ENCODE measurements at places on chromosomes 3 and 15.

- no peak for DNase-seq
Measured at GRCh38 chr3:196225763-196226364, 9.5 kb downstream of the SLC51A start.

DNA sequence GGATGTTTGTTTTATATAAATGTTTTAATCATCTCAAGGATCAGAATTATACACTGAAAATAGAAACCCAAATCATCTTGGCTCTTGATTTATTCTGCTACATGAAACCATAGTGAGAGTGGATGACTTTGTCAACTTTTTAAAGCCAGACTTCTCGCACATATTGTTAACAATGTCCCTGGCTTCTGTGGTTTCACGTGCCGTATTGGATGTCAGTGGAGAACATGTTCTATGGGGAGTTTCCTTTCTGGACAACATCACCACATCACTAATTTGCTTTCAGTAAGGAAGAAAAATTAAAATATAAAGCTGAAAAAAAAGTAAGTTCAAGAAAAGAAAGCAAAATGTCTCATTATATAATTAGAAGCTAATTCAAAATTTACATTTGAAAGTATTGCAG lies 297.1 kb upstream of the MME start:
- DNase-seq, result no peak

- DNase-seq, result no peak
Measured at GRCh38 chr3:151037746-151038477, 47.6 kb upstream of the MED12L start.

DNA sequence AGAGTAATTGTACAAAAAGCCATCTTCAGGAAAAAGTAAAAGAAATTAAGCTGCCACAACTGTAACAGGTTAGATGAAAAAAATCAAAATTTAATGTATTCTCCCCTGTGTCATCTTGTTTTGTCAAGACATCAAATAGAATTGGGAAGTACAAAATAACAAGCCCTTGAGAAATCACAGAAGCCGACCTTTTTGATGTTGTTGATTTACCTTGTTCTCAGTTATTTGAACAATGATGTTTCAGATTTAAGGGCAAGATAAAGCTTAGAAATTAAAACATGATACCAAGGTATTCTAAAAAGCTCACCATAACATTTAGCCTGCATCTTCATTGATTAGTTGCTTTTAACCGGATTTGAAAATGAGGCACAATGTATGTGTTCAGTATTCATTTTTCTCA lies 523.0 kb downstream of the FOXP1 start:
- DNase-seq, result no peak

DNA sequence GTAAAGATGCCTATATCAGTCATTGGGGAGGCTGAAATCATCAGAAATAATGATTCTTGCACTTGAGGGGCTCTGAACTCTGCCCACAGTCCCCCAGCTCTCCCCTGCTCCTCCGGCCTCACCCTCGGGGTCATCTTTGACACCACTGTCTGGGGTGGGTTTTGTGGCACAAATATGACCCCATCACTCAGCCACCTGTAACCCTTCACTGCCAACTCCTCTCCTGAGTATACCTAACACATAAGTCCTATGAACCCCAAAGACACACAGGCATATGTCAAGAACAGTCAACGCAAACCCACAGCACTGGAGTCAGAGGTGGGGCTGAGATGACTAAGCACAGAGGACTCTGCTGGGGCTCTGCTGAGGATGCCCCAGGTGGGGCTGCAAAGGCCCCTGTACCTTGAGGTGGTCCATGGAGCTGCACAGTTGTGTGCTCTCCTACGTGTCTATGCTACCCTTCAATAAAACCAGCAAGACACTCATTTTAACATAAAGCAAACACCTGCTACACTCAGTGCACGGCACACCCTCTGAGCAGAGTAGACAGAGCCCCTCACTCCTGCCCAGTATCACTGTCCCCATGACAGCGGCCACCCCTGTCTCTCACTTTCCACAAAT lies 29.9 kb downstream of the SLC41A3 start:
- DNase-seq, result no peak

DNA sequence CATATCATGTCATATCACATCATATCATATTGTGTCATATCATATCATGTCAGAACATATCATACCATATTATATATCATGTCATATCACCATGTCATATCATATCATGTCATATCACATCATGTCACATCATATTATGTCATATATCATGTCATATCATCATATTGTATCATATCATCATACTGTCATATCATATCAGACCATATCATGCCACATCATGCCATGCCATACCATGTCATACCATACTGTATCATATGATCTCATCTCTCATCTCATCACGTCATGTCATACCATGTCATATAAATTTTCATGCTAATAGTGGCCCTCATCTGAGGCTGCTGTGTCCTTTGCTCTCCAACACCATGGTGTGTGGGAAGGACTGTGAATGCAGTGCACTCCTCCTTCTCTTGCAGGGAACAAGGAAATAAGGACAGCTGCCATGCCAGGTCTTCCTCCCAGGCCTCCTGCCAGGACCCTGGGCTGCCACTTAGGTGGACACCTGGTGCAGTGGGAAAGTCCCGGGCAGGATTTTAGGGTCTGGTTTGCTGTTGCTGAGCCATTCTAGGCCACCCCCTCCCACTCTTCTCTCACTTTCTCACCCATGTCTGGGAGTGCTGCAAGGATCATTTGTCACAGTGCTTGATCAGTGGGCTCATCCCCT lies 72.4 kb upstream of the TRPM1 start:
- no peak for DNase-seq

DNA sequence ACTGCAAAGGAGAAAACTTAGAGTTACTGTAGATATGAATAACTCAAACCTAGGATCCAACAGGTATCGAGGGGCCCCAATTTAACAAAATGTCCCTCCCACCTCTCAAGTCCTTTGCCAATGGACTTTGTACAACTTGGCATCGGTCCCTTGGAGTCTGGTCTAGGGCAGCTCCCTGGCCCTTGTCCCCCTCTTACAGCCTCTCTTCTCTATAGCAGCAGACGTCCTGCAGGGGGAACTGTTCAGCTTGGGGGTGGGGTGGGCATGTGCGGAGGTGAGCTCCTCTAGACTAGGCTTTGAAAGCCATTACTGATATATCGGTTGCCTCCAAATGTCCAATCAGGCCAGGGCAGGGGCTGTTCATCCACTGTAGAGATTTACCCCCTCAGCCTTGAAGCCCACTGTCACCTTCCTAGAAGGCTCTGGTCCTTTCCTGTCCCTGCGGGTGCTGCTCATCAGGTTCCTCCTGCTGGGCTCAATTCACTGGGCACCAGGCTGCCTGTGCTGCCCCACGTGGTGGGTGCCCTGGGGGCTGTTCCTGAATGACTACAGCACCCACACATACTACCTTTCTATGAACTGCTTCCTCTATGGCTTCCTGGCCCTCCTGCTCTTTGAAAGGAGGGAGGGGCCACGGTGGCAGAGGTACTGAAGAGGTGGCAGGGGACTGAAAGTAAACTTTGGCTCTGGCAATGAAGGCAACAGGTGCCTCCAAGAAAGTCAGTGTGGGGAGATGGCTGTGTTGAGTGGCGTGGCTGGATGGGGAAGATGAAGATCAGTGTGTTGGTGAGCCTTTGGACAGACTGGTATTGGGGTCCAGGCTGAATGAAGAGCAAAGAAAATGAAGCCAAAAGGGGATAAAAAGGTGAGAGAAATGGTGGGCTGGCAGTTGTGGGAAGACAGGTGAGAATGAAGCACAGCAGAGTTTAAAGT lies 78.8 kb upstream of the MEX3B start:
- no peak for DNase-seq

DNA sequence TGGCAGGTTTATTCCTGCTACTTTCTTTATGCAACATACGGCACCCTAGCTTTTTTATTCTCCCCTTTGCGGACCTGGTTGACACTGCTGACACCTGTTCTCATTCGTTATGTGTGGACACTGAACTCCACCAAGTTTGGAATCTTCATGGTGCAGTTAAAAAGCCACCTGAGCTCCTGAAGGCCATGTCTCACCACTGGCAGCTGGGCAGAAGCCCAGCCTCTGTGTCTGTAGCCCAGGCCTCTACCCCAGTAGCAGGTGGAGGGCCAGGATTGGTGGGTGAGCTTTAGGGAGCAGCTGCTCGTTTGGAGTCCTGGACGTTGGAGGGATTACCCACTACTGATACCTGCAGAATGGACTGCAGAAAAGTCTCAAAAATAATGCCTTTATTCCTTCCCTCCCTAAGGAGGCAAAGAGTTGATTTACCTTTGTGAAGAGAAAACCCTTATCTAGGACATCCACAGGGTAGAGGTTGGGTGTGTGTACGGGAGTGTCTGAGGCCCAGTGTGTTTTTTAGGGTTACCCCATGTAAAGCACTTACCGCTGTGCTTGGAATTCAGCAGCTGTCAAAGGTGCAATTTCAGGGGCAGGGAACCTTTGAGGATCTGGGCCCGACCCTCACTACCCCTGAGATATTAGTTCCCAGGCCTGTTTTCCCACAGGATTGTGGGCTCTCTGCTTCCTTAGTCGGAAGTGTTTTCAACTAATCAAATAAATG lies 637 bp upstream of the CCNDBP1 start:
- no peak for DNase-seq
